ELR (cell line): ENCODE measurements at places on chromosomes 2 and 18.

DNA sequence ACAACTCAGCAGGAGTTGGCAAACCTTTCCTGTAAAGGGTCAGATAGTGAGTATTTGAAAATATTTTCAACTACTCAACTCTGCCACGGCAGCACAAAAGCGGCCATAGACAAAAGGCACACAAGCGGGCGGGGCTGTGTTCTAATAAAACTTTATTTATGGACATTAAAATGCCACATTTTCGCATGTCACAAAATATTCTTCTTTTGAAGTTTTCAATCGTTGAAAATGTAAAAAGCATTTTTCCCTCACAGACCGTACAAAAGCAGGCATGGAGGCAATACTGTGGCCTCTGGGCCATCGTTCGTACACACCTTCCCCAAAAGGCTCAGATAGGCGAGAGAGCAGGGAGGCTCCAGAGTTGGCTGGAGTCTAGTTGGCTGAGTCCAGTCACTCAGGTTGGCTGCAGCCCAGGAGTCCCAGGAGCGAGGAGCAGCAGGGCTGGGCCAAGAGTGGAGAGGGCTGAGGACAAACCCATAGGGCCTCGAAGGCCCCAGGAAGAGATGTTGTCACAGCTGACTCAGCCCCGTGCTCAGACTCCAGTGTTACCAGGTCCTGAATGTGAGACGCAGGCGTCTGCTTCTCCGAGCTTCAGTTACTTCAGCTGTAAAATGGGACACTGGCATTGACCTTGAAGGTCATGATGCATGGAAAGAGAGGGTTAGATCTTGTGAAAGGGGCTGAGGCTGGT, 42.5 kb downstream of the SDC1 start:
- peak; percentile 95 for DNase-seq

DNA sequence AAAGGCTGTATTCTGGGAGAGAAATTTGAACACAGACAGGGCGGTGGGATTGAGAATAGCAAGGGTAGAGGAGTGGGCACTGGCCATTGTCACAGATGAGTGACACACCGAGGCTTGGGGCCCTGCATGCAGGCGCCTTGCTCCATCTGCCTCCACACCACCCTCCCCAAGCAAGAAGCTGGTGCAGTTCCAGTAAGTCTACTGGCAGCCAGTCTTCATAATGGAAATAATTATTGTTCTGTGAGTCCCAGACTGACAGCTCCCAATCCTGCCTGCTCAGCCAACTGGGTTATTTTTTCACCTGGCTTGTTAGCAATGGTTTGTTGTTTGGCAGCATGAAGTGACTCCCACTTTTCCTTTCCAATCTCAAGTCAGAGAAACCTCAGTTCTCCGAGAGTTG, 13.0 kb downstream of the TTC32 start:
- DNase-seq, result no peak

- DNase-seq, result peak; percentile 81
Measured at GRCh38 chr2:108571286-108571685, 37.0 kb downstream of the LIMS1 start.

DNA sequence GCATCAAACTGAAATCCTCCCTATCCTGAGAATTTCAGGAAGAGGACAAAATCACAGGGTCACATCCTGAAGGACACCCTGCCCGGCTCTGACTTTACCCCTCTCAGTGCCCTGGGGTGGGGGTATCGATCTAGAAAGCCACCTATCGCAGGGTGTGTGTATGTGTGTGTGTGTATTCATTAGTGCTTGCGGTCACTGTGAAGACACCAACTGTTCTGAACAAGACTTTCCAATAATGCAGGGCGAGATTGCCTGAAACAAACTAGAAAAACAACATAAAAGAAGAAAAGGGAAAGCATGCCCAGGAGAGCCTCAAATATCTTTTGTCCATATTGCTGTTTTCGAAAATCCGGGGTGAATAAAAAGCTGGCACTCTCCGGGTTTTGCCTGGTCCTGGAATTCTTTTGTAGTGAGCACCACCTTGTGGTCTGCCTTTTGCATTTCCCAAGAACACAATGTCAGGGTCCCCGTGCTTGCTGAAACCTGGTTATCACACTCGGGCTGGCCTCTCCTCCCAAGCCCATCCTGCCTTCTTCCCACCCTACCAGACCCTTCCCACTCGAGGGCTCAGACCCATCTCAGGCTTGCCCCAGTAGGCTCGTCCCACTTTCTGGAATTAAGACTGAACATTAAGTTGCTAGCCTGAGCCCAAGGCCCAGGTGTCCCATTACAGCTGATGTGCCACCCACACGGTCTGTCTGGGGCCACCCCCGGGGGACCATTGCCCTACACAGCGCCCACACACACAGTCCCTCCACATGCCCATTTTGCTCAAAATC, 25.0 kb upstream of the COPS8 start:
- DNase-seq, result peak; percentile 73

GRCh38 chr2:128625963-128626759, 307.5 kb upstream of the HS6ST1 start:
- no peak for DNase-seq

DNA sequence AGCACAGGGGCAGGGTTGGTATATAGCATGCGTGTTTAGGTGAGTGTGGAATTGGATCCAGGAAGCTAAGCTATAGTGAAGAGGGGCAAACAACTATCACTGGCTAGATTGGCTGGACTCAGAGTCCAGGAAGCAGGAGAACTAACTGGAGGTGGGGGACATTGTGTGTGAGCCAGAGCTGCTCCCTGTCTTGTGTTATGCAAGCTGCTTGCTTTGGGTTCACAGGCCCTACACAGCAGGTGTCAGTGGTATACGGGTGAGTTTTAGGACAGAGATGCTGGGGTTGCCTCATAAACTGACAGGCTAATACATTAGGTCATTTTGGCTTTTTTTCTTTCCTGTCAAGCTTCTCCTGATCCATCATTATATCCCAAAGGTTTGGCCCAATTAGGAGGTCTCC, 87.5 kb downstream of the CCDC85A start:
- DNase-seq, result no peak

GRCh38 chr2:20506201-20506685, 59.4 kb downstream of the RHOB start:
- peak; percentile 75 for DNase-seq

DNA sequence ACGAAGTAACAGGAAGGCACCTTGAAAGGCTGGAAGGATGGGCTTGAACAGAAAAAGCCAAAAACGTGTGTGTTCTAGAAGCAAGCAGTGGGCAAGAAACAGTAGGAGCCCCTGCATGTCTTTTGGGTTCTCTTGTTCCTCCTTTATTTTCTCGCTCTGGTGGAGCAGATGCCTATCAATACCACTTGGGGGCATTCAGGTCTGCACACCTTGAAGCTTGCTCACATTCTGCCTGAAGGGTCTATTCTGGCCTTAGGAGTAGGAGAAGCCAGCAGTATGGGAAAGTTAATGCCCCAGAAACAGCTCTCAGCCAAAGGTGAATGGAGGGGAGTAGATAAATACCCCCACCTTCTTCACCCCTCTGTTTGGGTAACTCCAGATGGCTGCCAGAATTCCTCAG, 204.5 kb downstream of the TXNL1 start:
- no peak for DNase-seq

GRCh38 chr18:43665105-43665788, 388.0 kb upstream of the SYT4 start:
- DNase-seq, result peak; percentile 52

DNA sequence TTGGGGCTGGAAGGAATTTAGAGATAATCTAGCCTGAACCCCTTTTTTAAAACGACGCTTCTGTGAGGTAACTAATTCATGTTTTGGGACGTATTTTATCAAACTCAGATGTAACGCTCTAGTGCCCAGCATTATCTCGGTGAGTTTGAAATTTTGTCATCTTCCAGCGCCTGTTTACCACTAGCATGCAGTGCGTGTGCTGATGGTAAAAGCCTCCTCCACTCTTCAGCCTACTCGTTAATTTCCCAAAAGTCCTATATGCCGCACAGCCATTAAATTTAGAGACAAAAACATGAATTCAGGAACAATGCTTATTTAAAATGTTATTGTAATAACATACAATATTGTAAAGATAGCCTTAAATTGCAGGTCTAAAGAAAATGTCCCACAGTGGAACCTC, 2.8 kb downstream of the ZCCHC2 start:
- DNase-seq, result peak; percentile 2

DNA sequence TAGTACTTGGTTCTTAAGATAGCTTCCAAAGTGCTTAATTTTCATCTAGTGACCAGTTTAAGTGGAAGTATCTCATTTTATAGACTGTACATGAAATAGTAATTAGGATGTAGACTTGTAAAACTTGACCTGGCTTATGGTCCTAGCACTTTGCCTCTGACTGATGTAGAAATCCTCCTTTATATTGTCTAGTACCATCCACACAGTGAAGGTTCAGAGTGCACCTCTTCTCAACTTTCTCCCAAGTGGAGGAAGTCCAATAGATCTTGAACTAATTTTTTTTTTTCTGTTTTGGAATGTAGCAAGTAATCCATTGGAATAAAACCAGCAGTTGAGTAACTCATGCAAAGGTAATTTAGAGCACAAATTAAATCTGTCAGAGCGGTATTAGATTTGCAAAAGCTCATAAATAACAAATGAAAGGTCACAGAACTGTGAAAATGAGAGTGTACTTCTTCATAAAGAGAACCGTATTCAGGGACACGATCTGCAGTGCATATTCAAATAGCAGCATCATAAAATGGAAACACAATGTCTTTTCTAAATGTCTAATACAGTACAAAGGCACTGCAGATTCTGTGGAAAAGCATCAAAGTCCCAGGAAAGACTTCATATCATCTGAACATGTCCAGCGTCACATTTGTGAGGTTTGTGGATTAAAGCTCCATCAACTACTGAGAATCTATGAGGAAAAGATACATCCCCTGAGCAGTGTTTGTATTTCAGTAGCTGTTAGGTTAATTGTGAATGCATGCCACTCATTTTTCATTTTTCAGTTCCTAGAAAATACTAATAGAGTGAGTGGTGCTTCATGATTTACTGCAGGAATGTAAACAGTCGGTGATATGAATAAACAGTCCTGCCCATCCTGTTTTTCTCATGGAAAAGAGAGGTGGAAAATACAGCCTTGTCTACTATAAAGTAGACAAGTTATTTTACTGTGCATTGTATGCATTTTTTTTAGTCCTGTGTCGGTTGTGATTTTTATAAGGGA, 100.7 kb downstream of the LYPD6 start:
- DNase-seq, result peak; percentile 74

GRCh38 chr2:97953853-97954252, 41.9 kb downstream of the TMEM131 start:
- DNase-seq, result no peak

- DNase-seq, result no peak
Measured at GRCh38 chr2:16068552-16068940, 128.2 kb downstream of the MYCN start.

DNA sequence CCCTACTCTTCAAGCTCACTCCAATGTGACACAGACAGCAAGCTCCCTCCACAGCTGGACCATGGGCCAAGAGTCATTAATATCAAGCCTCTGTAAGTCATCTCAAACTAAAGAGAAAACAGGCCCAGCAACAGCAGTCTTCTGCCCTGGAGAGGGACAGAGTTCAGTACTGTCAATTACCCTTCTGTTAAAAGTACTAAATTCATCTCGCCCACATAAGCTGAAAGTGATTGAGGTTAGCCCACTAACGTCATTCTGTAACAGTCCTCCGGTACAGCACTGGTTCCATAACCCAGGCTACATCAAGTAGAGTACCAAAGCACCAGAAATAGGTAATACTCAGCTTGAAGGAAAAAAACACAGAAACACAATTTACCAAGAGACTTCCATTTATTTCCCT, 25.9 kb downstream of the THADA start:
- DNase-seq, result no peak

DNA sequence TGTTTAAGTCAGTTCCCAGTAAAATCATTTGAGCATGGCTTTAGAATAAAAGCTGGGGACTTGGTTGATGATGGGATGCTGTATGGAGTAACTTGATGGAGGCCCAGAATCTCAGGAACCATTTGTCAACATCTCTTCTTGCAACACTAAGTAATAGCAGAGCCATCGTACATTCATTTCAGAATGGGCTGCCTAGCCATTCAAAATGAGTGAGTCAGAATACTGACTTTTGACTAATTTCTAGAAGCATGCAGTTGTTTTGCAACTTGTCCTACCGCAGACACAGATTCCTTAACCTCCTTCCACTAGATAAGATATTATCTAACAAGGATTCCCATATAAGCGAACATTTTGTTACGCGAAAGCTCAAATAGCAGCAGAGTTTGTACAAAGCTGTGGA, 229.5 kb downstream of the CNTNAP5 start:
- peak; percentile 9 for DNase-seq

DNA sequence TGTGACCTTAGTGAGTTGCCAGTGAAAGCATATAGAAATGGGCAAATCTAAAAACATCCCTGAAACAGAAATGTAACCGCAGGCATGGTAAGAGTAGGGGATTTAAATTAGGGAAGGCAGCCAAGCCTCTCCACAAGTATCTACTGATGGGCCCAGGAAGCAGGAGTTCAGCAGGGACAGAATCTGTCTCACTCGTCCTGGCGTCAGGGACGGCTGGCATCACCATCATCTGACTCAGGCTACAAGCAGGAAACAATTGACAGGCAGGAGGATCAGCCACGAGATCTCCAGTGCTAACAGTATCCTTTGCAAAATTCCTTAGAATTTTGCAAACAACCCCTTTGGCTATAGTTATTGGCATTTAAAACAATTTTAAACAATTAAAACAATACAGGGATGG, 61.3 kb downstream of the SMAD4 start:
- no peak for DNase-seq

DNA sequence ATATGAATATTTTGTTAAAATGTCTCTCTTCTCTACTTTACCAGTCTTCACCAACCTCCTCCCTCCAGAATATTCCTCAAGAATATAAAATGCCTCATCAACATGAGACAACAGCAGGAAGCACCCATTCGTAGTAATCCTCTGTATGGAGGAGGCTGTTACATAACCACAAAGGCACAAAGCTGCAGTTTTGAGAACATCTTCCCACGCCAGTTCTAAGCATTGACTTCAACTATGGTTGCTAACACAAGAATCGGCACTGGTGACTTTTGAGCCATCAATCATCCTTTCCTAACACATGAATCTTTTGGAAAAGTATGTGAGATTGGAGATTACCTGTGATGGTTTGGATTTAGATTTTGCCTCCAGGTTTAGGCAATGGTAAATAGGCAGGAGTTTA, 54.9 kb upstream of the CYP1B1 start:
- DNase-seq, result no peak

DNA sequence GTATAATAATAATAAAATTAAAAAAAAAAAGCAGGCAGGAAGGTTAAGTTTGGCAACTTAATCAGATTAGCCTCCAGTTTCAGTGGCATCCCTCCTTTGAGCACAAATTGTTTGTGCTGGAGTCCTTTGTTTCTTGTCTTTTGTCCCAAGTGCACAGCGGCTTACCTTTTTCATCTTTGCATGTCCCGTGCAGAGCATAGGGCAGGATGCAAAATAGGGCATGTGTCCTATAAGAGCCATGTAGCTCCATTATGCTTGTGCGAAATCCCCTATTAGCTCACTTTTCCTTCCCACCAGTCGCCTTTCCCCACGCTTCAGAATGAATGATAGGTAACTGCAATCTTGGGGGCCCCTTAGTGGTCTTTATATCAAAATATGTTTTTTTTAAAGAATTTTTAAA, 216.8 kb downstream of the TSN start:
- DNase-seq, result no peak

DNA sequence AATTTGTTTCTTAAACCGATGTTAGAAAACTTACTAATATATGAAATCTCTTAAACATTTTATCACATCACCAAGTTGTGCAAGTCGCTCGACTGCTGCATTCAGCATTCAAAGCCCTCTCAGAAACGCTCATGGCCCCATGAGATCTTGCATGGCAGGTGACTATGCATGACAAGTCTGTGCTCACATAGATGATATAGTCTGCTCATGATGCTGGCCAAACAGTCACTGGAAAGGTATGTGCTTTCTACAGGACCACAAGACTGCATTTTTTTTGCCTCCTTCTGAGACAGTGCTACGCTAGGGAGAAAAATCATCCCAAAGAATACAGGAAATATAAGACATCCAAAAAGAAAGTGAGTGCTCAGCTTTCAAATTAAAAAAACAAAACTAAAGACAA, 98.3 kb upstream of the ZBTB14 start:
- no peak for DNase-seq
